ENCODE measurements at places on chromosomes 2 and 18.

DNA sequence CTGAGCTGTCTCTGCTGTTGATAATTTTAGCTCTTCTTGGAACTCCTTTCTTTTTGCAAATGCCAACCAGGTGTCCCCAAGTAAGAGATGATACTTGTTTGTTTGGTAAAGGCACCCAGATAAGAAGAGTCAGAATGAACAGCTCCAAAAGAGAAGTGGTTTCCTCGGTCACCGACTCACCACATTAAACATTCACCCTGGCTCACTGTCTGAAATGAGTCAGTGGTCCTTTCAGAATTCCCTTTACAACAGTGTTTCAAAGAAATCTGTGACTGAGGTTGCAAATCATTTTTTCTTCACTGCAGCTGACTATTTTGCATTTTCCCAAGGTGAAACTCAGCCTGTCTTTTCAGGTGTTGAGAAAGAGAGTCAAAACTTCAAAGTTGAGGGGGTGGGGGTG, 16.2 kb upstream of the CXCR4 start:
- DNase-seq = peak; percentile 77

DNA sequence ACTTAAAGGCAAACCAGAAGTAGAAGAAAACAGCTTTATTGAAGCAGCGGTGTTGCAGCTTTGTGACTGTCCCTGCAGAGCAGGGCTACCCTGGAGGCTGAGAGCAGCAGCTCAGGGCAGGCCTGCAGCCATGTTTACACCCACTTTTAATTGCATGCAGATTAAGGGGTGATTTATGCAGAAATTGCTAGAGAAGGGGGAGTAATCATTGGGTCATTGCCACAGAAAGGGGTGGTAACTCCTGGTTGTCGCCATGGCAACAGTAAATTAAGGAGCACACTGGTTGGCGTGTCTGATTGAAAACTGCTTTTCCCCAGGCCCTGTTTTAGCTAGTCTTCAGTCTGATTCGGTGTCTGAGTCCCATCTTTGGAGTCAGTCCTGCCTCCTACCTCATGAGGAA, 195.4 kb upstream of the HDAC4 start:
- DNase-seq = no peak

DNA sequence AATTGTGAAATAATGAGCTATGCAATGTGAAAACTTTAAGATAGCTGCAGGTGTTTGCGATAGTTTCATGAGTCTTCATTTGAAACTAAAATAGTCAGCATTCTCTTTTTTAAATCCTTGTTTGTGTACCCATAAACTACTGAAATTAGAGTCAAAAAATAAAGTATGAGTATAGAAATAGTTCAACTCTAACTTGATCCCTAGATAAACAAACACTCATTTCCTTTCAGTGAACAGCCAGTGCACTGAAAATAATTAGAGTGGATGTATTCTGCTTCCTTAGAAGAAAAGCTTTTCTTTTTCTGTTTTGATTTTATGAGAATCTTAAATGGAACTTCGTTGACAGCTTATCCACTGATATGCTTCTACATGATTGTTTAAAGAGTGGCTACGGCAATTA, 1033.4 kb downstream of the SOCS6 start:
- no peak for DNase-seq

GRCh38 chr2:66569321-66569851, 134.5 kb downstream of the MEIS1 start:
- no peak for DNase-seq

GRCh38 chr18:37501136-37501535, 64.5 kb downstream of the CELF4 start:
- no peak for DNase-seq

DNA sequence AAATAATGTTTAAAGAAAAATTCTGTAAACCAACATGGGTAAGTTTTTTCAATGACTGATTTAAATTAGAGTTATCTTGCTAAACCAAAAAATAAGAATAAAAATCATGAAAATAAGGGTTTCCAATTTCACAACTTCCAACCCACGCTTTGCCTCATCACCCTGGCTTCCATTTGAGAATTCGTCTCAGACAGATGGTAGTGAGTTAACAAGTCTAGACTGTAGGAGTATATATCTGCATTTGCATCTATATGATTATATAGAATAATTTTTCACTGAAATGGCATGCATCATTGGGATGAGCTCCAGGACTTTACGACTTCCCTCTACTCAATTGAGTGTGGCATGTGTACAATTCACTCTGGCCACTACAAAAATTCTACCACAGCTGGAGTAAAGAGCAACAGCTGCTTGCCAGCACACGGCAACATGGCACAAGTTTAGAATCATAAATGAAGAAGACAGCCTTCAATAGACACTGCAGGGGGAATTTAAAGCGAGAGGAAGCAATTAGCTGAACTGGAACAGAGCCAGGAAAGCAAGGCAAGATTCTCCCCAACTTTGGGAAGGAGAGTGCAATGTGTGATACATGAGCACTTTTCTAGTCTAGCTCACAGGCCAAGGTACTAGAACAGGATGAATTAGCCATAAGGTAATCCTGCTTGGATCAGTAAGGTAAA, 1673.5 kb upstream of the CELF4 start:
- DNase-seq = no peak

GRCh38 chr2:7262727-7263126, 345.5 kb downstream of the RNF144A start:
- DNase-seq = no peak

GRCh38 chr2:227241005-227241404, 76.6 kb downstream of the COL4A3 start:
- no peak for DNase-seq

DNA sequence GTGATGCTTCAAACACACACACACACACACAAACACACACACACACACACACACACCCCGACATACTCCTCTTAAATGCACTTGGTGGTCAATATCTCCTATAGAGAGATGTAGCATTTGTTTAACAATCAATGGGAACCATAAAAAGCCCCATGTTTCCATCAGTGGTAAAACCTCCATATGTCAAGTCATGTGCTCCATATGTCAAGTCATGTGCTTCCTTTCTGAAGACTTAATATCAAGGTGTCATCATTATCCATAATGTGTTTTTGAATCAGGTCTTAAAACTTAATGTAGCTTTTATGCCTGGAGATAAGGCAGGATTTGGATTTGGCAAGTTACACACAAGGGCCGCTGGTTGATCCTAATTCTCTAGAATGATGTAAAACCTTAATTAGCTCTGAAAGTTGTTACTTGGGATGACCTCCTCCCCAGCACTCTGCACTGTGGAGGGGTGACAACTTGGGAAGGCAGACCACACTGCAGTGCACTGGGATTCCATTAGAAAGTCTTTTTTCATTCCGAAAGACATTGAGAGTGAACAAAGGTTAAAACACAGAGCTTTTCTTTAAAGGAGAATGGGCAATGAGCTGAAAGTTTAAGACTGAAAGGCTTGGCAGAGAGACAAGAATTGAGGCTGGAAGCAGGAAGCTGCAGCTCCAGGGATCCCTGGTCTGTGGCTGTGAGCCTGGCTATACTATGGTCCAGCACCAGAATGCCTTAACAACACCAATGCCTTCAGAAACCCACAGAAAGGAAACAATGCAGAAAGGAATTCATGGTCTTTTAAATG, 26.4 kb downstream of the ALK start:
- DNase-seq = no peak

- no peak for DNase-seq
Measured at GRCh38 chr18:66638856-66639629, 35.2 kb upstream of the CDH19 start.

DNA sequence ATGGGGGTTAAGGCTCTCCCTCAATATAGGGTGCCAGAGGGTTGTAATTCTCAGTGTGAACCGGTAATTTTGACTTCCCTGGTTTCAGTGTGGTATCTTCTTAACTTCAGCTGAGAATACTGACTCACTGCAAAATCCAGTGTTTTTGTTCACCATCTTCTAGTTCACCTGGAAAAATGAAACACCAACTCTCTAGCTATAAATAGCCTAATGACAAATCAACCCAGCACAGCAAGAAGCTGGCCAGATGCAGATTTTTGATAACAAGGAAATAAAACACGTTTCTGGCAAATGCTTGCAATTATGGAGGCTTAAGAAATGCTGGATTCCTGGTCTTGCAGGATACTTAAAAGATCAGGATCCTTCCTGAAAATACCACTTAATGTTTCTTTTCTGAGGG, 192.3 kb downstream of the CLIP4 start:
- DNase-seq = no peak

GRCh38 chr18:7198326-7198725, 32.6 kb upstream of the LRRC30 start:
- no peak for DNase-seq

- DNase-seq = no peak
Measured at GRCh38 chr2:204357286-204357685, 188.0 kb upstream of the PARD3B start.

- no peak for DNase-seq
Measured at GRCh38 chr2:172082105-172082943, 3.0 kb upstream of the DLX1 start.

- DNase-seq = no peak
Measured at GRCh38 chr2:56130463-56131070, 53.2 kb upstream of the CCDC85A start.

GRCh38 chr2:134229540-134229939, 24.3 kb upstream of the MGAT5 start:
- no peak for DNase-seq

- no peak for DNase-seq
Measured at GRCh38 chr2:195574312-195574711, 82.7 kb upstream of the SLC39A10 start.

DNA sequence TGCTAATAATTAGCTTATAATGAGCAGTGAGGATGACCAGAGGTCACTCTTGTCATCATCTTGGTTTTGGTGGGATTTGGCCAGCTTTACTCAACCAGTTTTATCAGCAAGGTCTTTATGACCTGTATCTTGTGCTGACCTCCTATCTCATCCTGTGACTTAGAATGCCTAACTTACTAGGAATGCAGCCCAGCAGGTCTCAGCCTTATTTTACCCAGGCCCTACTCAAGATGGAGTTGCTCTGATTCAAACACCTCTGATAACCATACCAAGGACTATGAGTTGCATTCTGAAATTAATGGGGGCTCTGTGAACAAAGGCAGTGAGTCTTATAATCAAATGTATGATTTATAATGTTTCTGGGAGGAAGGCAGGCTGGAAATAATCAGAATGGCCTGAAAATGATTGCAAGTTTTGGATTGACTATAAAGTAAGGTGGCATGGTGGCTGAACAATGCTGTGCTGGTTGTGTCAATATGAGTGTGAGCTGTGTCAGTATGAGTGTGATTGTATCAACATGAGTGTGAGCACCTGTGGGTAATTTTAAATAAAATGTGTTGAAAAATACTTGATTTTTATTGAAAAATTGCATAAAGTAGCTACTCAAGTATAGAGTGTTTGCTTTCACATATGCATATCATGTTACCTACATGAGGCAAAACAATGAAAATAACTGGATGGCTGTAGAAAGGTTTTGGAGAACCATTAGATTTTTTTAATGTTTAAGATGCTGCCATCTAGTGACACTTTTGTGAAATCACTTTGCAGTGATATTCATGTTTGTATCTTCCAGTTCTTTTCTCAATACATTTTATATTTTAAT, 103.0 kb downstream of the KYNU start:
- DNase-seq = no peak

- DNase-seq = no peak
Measured at GRCh38 chr2:191151331-191151730, 537 bp upstream of the STAT4 start.

DNA sequence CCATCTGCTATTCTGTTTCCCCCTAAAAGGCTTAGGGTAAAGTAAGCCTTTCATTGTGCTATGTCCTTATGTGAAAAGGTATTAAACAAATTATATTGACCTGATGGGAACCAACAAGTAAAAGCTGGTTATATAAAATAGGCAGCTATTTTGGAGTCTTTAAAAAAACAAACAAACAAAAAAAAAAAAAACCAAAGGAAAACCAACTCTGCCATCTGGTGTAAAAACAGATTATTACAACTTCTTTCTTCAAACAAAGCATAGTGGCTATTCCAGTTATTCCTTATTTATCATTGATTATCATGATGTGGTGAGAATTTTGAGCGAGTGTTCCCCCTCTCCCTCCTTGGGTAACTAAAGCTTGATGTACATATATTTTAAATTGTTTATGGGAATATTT, 122.3 kb upstream of the FHL2 start:
- DNase-seq = no peak

DNA sequence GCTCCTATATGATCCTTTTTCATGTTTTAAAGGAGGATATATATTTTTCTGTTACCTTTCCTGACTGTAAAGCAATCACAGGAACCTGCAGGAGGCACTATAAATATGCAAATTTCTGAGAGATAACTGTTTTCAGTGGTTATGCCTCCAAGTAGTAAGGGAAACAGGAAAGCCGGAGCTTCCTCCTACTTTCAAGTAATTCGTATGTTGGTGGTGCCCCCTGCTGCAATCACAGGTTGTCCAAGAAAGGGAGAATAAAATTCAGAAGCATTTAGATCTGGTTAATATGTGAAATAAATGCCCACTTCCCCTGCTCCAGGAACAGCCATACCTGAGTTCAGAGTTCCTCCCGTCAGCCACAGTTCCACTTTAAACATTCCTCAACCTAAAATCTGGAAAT, 12.0 kb upstream of the BCL11A start:
- DNase-seq = no peak

- peak; percentile 79 for DNase-seq
Measured at GRCh38 chr2:232315049-232315922, 63.3 kb upstream of the ALPP start.

DNA sequence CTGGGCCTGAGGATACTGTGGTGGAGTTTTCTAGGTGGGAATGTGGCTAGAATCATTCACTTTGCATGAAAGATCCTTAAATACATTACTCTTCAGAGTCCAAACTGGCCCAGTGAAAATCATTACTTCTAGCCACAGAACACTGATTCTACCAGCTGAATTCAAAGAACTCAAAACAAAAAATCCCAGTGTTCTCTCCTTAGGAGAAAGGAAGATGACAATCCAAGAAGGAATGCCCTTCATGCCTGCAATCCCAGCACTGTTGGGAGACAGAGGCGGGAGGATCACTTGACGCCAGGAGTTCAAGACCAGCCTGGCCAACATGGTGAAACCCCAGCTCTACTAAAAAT, 35.2 kb downstream of the FAM228A start:
- no peak for DNase-seq

GRCh38 chr2:46252891-46253659, 44.1 kb upstream of the EPAS1 start:
- no peak for DNase-seq

DNA sequence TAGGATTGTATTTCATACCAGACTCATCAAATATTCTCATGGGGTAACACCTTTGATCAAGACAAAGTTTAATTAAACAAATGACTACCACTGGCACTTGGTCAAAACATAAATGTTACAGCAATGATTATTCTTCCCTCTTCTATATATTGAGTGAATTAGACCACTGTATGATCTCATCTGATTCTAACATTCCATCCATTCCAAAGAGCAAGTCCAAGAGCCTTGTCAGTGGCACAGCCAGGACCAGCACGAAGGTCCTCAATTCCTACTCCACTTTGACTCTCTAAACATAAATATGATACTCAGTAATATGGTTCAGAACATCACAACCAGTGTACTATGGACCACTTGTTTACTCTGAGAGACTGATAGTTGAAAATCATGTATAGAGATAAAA, 86.4 kb downstream of the AP1S3 start:
- no peak for DNase-seq

- no peak for DNase-seq
Measured at GRCh38 chr2:154623819-154624218, 74.7 kb upstream of the KCNJ3 start.

GRCh38 chr2:196427986-196428634, 211.4 kb upstream of the CCDC150 start:
- no peak for DNase-seq

Data from T-helper 2 cell treated with Interferon-gamma antibody and Interleukin-4, amounts not matched to agents 5 μg/mL and 100 μg/mL, for 36 hours (primary cell).